Endothelial cell of umbilical vein (primary cell): ENCODE measurements at places on chromosomes 7 and 10.

- no peak for DNase-seq
Measured at GRCh38 chr7:92994901-92995300, 122.9 kb downstream of the SAMD9 start.

DNA sequence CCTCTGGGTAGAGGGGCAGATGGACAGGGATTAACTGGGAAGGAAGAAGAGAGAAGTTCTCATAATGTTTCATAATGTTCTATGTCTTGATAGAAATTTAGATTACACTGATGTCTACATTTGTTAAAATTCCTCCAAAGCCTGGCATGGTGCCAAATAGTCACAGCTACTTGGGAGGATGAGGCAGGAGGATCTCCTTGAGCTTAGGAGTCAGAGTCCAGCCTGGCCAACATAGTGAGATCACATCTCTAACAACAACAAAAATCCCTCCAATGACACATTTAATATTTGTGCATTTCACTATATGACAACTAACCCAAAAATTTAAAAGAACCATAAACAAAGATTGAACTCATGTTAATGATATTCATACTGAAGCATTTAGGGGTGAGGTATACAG is 33.0 kb upstream of the PPP1R3C start:
- DNase-seq: no peak

GRCh38 chr10:78630944-78631838 is 437.6 kb upstream of the ZMIZ1 start:
- no peak for DNase-seq

DNA sequence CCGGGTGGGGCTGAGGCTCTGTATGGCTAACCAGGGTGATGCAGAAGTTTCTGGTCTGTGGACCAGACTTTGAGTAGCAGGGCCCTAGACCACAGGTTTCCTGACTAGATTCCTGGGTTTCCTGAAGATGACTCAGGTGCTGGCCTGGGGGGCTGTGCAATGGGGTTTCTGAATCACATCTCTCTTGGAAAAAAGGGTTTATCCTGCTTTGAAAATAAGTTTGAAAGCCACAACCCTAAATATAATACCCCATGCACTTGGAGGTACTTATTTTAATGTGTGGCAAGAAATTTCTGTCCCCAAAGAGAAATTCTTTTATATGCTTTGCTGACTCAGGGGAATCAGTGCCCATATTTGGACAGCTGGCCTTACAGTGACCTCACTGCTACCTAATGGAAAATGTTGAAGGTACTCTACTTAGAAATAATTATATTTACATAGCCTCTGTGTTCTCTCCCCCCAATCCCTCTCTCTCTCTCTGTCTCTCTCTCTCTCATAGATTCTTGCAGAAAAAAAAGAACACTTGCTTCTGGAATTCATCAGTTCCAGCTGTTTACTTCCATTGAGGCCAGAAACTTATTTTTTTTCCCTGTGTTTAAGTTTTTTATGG is 184.4 kb upstream of the LYZL2 start:
- DNase-seq: peak; percentile 80

GRCh38 chr10:44513591-44513990 is 128.7 kb upstream of the CXCL12 start:
- no peak for DNase-seq

DNA sequence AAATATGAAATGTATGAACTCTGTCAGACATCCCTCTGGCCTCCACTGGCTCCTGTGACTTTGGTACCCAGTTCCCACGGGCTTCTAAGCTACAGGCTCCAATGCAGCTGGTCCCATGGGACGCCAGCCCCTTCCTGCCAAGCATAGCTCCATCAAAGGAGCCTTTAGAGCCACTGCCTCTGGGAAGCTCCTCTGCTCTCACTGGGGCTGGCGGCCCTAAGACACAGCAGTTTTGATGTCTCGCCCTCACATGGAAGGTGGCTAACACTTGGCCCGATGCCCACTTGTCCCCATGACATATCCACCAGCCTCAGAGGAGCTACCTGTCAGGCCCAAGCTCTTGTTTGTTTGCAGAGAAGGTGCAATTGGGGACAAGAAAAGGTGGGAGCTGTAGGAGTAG is 453.7 kb upstream of the LRRN3 start:
- no peak for DNase-seq

DNA sequence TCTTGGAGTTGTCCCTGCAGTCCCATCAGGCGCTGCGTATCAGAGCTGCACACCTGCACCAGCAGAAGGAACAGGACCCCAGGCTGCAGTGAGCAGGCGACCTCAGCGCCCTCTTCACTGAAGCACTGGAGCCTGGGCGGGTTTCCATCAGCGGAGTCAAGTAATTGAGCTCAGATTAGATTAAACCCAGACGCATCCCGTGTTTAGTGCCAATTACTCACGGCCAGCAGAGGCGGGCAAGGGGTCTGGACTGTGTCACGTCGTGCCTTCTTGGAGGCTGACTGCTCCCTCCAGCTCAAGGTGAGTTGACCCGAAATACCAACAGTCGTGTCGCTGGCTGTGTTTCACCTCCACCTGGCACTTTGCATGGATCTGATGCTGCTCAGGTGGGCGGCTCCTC is 123.6 kb downstream of the CXCL12 start:
- no peak for DNase-seq

DNA sequence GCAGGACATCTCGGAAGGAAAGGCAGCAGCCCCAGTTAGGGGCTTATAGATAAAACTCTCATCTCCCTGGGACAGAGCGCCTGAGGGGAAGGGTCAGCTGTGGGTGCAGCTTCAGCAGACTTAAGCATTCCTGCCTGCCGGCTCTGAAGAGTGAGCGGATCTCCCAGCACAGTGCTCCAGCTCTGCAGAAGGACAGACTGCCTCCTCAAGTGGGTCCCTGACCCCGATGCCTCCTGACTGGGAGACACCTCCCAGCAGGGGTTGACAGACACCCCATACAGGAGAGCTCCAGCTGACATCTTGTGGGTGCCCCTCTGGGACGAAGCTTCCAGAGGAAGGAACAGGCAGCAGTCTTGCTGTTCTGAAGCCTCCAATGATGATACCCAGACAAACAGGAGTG is 117.1 kb upstream of the POT1 start:
- no peak for DNase-seq

DNA sequence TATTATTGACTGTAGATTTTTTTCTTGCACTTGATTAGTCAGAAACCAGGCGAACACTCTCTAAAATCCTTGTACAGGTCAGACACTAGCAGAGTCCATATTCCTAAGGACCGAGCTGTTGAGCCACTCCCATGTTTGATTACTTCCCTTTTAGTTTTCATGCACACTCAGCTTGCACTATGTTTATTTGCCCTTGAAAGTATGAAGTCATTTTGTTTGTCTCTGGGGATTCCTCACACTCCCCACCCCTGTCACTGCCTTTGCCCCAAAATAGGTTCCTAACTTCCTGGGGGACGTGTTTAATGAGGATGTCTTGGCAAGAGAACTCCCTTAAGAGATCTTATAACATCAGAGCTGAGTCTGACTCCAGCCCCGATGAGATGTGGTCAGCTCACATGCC is 182.1 kb downstream of the EVX1 start:
- peak; percentile 6 for DNase-seq

- DNase-seq: no peak
Measured at GRCh38 chr7:68813551-68814080, 784.7 kb upstream of the AUTS2 start.

- DNase-seq: no peak
Measured at GRCh38 chr7:33108554-33109004, 625 bp downstream of the RP9 start.

DNA sequence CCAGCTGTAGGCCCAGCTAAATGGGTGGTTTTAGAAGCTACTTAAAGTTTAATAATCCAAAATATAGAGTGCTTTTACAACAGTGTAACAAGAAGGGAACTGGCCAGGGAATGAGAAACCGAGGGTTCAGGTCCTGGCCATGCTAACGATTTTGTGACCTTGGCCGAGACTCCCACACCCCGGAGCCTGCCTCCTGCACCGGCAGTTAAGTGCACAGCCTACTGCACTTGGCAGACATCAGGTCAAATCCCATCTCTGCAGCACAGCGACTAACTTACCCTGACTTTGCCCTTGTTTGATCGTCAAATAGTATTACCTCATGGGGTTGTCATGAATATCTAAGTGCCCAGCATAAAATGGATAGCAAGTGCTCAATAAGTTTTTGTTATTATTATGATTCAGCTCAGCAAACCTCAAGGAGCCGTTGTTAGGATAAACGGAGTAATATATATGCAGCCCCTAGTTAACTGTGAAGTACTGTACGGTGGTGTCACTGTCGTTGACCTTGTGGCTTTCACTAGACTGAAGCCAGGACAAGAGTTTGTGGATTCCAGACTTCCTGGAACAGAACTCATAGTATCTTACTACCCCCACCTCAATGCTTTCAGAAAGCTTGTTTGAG is 35.5 kb downstream of the LYZL1 start:
- no peak for DNase-seq

- DNase-seq: no peak
Measured at GRCh38 chr10:43231523-43232078, 35.3 kb downstream of the RASGEF1A start.

- no peak for DNase-seq
Measured at GRCh38 chr10:47286116-47286505, 13.9 kb upstream of the GDF10 start.

DNA sequence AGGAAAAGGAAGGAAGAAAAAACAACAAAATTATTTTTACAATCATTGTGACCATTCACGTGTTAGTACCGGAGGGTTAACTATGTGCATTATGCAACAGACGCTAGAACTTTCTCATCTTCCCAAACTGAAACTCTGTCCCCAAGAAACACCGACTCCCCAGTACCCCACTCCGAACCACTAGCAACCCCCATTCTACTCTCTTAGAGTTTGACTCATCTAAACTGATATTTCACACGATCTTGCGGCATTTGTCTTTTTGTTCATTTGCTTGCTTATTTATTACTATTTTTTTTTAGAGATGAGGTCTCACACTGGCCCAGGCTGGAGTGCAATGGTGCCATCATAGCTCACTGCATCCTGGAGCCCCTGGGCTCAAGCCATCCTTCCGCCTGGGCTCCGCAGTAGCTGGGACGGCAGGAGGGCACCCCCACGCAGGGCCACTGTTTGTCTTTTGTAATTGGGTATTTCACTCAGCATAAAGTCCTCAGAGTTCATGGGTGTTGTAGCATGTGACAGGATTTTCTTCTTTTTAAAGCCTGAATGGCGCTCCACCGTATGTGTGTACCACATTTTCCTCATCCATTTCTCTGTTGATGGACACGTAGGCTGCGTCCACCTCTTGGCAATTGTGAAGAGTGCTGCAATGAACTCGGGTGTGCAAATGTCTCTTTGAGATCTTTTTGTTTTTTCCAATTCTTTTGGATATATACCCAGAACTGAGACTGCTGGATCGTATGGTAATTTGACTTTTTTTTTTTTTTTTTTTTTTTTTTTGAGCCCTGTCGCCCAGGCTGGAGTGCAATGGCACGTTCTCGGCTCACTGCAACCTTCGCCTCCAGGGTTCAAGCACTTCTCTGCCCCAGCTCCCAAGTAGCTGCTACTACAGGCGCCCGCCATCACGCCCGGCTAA is 9.5 kb downstream of the MNX1 start:
- no peak for DNase-seq

GRCh38 chr7:136079478-136079892 is 102.3 kb upstream of the MTPN start:
- DNase-seq: no peak

- peak; percentile 70 for DNase-seq
Measured at GRCh38 chr7:25069900-25070443, 55.1 kb downstream of the CYCS start.
